ENCODE measurements at places on chromosomes 5 and 9.

- no peak for DNase-seq
Observed at GRCh38 chr9:9560382-9561035, 1052.3 kb downstream of the PTPRD start.

DNA sequence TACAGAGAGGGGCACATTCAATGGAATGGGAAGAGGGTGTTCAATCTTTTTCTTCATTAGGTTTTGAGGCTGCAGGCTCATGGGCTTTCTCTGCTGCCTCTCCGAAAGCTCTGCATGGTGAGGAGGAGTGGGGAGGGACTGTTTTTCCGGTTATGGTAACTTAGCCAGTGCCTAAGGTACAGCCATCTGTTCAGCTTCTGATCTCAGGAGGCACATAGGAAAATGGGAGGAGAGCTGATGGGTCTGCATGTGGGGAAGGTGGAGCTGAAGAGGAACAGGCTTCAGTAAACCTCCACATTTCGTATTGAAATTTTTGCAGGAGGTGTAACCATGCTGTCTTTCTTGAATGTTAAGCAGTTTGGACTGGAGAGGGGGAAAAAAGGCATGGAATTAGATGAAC lies 1020.4 kb upstream of the WWC1 start:
- DNase-seq, result no peak

GRCh38 chr5:90477073-90477472 lies 2.4 kb downstream of the POLR3G start:
- DNase-seq, result peak; percentile 48

GRCh38 chr5:67006500-67006848 lies 190.1 kb downstream of the CD180 start:
- DNase-seq, result no peak

- peak; percentile 45 for DNase-seq
Observed at GRCh38 chr9:108634204-108634603, 221.6 kb downstream of the ACTL7B start.

DNA sequence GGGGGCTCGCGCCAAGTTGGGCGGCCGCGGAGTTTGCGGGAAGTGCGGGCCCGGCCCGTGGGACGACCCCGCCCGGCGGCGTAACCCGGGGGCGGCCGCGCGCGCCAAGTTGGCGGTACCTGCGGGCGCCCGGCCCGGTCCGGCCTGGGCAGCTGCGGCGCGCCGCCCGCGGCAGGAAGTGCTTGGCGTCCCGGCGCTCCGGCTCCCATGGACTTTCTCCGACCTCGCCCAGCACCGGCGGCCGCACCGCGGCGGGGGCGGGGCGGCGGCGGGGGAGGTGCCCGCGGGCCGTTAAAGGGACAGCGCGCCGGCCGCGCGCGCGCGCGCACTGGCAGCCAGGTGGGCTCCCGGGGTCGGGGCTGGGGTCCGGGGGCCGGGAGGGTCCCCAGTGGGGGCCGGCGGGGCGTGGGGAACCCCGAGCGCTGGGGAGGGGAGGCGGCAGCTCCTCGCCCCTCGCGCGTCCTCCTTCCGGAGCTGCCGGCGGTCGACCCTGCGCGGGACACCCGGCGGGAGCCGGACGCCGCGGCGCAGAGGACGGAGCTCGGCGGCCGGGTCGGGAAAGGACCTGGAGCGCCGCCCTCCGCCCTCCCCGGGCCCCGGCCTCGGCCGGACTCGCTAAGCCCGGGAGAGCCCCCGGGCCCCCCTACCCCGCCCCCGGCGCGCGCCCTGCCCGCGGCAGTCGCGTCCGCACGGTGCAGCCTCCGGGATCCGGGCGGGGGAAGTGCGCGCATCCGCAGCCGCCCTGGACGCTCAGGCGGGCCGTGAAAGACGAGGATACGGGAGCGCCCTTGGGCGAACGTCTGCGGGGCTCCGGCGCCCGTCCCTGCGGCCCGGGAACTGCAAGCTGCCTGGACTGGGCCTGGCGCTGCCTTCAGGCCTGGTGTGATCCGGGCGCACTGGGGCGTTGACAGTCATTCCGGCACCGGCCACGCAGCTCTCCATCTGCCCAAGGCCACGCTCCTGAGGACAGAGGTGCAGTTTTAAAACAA lies at the start of gene NACC2:
TSS of gene NACC2 (minus strand) at position 220 of the 989 bp plus-strand sequence. CDS start 44,768 bp downstream, outside the sequence.
- peak; percentile 19 for DNase-seq

DNA sequence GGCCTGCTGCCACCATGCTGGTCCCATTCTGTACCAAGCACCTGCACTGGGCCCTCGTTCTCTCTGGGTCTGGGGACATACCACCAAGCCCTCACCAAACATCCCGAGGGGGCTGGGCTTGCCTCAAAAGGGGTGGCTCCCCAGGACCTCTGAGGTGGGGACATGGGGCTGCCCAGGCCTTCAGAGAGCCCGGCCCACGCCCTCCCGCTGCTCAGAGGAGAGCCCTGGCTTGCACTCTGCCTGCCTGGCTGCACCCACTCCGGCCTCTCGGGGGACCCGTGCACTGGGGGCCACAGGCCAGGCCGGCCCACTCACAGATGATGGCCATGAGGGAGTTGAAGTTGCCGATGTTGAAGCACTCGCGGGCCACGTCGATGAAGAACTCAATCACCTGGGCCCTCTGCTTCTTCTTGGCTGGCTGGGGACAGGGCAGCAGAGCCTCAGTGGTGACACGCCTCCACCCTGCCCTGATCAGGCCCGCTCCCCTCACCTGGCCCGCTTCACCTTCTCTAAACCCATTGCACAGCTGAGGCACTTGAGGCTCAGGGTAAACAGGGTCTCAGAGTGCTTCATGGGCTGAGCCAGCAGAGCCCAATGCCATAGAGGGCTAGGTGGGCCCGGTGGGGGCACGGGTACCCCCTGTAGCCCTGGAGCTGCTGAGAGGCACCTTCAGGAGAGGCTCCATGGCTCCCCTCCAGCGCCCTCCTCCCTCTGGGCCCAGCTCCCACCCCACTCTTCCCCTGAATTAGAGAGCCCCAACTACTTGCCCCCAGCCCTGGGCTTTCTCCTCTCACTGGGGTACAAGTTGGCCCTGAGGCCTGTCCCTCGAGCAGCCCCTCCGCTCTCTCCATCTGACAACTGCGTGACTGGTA lies 47.7 kb upstream of the RNF130 start:
- no peak for DNase-seq

DNA sequence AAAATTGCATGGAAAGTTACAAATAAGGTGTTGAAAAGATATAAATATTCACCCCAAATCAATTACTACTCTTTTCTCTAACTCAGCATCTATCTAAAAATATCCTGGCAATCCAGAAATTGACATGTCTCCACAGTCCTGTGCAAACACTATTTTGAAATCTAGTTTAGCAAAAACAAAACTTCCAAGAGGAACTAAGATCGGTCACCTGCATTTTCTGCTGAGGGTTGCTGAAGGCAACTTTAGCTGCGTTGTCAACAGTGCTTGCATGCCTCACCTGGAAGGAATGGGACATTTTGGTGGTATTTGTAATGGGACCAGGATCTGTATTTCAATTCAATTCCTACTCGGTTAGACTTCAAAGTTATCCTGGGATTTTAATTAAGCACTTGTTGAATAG lies 398.3 kb downstream of the NTRK2 start:
- no peak for DNase-seq

DNA sequence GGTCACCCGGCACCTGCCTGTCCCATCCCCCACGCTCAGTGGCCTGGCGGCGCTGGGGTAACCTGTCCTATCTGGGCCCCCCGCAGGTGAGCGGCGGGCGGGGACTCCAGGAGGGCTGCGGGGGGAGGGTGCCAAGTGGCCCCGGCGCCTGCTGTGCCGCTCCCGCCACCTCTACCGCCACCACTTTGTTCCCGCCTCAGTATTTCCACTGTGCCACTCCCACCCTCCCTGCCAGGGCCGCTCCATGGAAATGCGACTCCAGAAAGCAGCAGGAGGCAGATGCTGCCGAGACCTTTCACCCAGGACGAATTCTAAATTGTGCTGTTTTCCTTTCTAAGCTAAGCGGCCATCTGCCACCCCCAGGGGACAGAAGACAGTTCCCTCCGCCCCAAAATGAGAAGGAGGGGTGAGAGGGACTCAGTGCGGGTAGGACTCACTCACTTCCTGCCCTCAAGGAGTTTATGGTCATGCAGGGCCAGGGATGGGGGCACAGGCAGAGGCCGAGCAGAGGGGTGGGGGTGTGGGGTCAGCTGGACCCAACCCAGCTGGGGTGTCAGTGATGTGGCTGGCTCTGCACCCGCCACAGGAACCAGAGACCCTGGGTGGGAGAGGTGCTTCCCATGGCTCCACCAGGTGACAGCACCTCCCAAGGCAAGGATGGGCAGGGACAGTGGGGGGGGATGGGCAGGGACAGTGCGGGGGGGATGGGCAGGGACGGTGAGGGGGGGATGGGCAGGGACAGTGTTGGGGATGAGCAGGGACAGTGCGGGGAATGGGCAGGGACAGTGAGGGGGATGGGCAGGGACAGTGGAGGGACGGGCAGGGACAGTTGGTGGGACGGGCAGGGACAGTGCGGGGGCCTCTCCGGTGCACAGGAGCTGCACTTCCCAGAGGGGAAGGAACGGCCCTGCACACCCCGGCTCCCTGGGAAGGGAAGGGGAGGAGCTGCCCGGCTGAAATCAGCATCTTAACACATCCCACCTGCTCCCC lies 17.8 kb downstream of the NOTCH1 start:
- no peak for DNase-seq

DNA sequence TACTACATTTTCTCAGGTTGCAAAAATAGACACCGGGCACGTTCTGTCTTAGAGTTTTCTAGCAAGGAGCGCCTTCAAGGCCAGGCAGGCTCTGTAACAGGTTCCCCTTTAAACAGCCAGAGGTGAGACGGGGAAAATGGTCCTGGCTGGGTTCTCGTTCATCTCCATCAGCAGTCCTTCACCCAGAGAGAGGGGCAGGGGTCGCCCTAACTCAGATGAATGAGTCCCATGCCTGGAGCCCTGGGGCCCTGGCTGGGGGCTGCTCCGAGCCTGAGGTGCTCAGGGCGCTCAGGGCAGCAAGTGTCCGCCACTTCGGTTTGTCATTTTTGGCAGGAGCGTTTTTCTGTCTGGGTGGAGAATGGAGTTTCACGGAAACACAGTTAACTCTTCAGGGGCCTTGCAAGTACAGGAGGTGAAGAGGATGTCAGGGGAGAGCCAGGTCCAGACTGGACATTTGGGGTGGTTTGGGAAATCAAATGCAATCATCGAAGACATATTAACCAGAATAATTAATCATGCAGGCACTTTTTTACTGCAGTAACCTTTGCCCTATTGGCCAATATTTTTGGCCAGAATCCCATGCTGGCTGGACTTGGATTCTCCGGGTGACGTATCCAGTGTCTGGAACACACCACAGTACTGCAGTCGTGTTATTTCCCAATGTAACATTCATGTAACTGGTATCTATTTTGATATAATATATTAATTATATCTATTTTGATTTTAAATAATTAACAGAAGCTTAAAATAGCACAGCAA lies 2.9 kb downstream of the NTNG2 start:
- no peak for DNase-seq

DNA sequence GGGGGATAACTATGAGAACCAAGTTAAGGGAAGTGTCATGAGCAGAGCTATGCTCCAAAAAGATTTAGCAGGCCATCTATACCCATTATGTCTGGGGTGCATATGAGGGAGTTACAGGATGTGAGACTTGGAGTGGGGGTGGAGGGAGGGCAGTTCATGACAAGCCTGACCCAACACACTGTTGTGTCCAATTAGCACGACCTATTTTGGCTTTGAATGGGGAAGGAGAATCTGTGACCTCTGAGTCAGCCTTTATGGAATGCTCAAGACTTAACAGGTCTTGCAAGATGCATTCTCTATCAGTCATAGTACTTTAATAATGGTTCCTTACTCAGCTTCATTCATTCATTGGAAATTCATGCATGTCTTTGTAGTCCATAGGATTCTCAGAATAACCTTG lies 71.7 kb downstream of the GRIA1 start:
- DNase-seq, result no peak

DNA sequence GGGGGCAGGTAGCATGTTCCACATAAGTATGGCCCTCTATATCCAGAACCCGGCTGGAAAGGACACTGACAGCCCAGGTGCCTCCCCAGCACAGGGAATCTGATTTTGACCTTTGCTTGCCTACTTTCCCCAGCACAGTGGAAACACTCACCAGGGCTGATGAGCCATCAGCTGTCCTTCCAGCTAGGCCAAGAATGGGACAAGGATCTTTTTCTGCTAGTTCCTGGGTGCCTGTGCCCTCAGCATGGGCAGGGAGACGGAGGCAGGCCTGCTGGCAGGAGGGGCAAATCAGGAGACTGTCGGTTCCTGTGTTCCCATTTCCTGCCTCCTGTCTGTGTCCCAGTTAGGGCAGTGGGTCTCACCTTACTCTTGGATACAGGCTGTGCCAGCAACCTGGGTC lies 1.1 kb downstream of the CYFIP2 start:
- DNase-seq, result no peak

DNA sequence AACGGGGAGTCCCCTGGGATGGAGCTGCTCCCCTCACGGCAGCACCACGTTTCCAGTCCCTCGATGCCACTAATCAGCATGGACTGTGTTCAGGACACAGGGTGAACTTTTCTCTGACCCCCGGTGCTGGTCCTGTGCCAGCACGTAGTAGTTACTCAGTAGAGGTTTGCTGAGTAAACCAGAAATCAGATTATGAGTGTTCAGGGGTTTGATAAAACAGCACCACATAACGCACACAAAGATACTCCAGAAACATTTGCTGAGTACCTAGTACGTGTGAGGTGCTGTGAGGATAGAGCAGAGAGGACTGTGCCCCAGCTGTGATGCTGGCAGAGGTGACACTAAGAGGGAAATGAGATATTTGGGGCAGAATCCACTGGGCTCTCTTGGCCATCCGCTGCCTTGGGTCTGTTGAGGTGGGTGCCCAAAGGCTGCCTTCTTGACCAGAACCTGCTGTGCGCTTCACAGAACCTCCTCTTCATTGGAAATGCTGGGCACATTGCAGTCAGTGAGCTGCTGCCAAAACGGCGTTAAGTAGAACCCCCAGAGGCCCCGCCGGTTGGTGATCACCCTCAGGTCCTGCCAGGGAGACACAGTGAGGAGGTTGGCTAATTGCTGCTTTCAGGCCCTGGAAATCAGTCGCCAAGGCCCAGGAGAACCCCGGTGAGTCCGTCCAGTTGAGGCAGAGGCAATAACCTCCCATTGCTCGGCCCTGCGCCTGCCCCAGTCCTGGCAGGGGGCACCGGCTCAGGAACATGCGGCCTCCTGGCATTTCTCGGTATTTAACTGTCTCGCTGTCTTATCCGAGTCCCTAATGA lies 49.4 kb downstream of the NEURL1B start:
- no peak for DNase-seq

DNA sequence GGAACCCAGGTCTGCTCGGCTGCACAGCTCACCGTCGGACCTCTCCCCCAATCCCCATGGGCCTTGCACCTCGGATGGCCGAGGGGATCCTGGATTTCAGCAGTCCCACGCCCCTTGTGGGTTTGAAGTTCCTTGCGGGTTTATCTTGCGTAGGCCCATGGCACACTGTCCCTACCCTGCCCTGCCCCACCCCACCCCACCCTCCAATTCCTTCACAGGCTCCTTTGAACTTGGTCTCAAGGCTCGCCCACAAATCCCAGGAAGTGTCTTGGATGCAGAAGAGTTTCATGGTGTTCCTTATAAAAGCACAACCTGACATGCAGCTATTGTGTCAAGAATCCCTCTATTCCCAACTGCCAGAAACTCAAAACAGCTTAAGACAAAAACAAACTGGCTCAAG lies 11.2 kb upstream of the SMIM23 start:
- DNase-seq, result no peak

GRCh38 chr5:146042628-146043279 lies 62.6 kb downstream of the PLAC8L1 start:
- DNase-seq, result no peak

GRCh38 chr5:179793468-179794139 lies at the start of gene LTC4S:
LTC4S (plus strand) TSS chr5:179793986; CDS start chr5:179794081, 95 bp downstream.
- no peak for DNase-seq

Measured in DMS79 treated with DMSO at 0.1 percent for 48 hours (cell line).